ENCODE measurements at places on chromosomes 3 and 15.
A peak's percentile ranks its signal among the peaks of the same experiment; 100 is the strongest.

- H3K27me3 ChIP-seq: peaks cover 30% of the 10 kb centered on the region
- DNase-seq: no peak
- H3K4me1 ChIP-seq: no peaks in the 10 kb centered on the region
- H3K27ac ChIP-seq: no peak overlapping the region
- H3K4me3 ChIP-seq: no peak overlapping the region
Measured at GRCh38 chr15:48647962-48648361, 2.5 kb upstream of the FBN1 start.

DNA sequence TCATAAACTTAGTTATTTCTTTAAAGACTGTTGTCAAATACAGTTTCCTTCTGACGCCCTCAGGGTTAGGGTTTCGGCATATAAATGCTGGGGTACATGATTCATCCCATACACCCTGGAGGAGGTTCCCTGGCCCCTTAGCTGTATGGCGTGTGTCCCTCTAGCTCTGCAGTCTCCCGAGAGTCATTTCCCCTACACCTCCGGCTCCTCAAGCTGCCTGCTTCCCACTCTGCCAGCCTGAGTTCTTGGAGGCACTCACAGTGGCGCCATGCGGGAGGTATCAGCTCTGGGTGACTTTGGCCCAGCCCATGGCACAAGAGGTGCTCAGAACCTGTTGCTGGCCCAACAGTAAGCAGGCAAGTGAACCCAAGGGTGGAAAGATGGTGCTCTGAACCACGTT is 70.2 kb upstream of the TRPM1 start:
- H3K36me3 ChIP-seq: peaks cover 2% of the 10 kb centered on the region
- H3K27ac ChIP-seq: no peak overlapping the region
- no peak overlapping the region for H3K4me3 ChIP-seq

GRCh38 chr3:191290311-191291025 is 38.7 kb upstream of the CCDC50 start:
- H3K27ac ChIP-seq: peak overlapping the region; percentile 44
- DNase-seq: no peak

- no peak overlapping the region for H3K4me3 ChIP-seq
- no peak overlapping the region for H3K27ac ChIP-seq
- no peaks in the 10 kb centered on the region for H3K27me3 ChIP-seq
- DNase-seq: no peak
Measured at GRCh38 chr3:34742151-34742550, 897.2 kb upstream of the ARPP21 start.

- no peaks in the 10 kb centered on the region for H3K4me1 ChIP-seq
- no peak overlapping the region for H3K4me3 ChIP-seq
- H3K27ac ChIP-seq: no peak overlapping the region
- H3K27me3 ChIP-seq: no peaks in the 10 kb centered on the region
Measured at GRCh38 chr3:101888653-101889052, 39.3 kb downstream of the NFKBIZ start.

All from T-helper 17 cell (primary cell).